Effector memory CD8-positive, alpha-beta T cell (primary cell): ENCODE measurements at places on chromosomes 2 and 18.

DNA sequence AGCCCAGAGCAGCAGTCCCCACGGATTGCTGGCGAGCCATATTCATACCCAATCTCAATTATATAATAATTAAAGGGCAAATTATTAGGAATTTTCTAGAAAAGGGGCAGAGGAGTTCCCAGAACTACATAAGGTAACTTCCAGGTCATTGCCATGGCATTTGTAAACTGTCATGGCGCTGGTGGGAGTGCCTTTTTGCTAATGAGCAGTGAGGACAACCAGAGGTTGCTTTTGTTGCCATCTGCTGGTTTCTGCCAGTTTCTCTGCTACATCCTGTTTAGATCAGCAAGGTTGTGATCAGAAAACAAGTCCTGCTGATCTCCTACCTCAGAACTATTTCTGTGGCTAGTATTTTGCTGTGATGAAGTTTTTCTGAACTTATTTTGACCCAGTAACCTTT, 159.8 kb upstream of the PIEZO2 start:
- no peaks in the 10 kb centered on the region for H3K4me1 ChIP-seq
- no peaks in the 10 kb centered on the region for H3K27me3 ChIP-seq
- no peak overlapping the region for H3K4me3 ChIP-seq
- DNase-seq = no peak

GRCh38 chr2:201180010-201180409, 2.9 kb upstream of the CASP10 start:
- H3K27me3 ChIP-seq = no peaks in the 10 kb centered on the region
- no peak overlapping the region for H3K27ac ChIP-seq
- peaks cover 21% of the 10 kb centered on the region for H3K4me1 ChIP-seq
- no peak overlapping the region for H3K4me3 ChIP-seq
- DNase-seq = no peak
- H3K36me3 ChIP-seq = peaks cover 4% of the 10 kb centered on the region

DNA sequence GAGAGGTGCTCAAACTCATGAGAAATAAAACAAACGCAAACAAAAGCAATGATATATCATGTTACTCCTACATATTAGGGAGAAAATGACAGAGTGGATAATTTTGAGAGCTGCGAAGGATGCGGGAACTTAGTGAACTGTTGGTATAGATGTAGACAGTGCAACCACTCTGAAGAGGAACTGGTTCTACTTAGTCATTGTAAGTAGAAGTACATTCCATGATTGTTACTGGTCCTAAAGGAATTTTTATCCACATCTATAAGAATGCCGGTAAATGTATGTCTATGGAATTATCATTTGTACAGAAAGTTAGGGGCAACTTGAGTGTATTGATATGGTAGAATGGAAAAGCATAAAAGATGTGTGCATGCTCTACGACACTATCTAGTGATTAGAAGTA, 1238.4 kb downstream of the LRP1B start:
- H3K36me3 ChIP-seq = no peaks in the 10 kb centered on the region
- no peak overlapping the region for H3K27ac ChIP-seq
- no peak overlapping the region for H3K4me3 ChIP-seq
- DNase-seq = no peak

GRCh38 chr2:96116879-96117533, 635 bp upstream of the ADRA2B start:
- peaks cover 36% of the 10 kb centered on the region for H3K27me3 ChIP-seq
- peaks cover 53% of the 10 kb centered on the region for H3K36me3 ChIP-seq
- no peak overlapping the region for H3K27ac ChIP-seq
- H3K4me3 ChIP-seq = peak overlapping the region; percentile 75
- peaks cover 21% of the 10 kb centered on the region for H3K4me1 ChIP-seq

GRCh38 chr2:41924709-41925408, 123.0 kb upstream of the PKDCC start:
- no peak overlapping the region for H3K27ac ChIP-seq
- H3K4me1 ChIP-seq = peaks cover under 1% of the 10 kb centered on the region
- H3K4me3 ChIP-seq = no peak overlapping the region
- H3K27me3 ChIP-seq = no peaks in the 10 kb centered on the region
- no peaks in the 10 kb centered on the region for H3K36me3 ChIP-seq
- DNase-seq = no peak

DNA sequence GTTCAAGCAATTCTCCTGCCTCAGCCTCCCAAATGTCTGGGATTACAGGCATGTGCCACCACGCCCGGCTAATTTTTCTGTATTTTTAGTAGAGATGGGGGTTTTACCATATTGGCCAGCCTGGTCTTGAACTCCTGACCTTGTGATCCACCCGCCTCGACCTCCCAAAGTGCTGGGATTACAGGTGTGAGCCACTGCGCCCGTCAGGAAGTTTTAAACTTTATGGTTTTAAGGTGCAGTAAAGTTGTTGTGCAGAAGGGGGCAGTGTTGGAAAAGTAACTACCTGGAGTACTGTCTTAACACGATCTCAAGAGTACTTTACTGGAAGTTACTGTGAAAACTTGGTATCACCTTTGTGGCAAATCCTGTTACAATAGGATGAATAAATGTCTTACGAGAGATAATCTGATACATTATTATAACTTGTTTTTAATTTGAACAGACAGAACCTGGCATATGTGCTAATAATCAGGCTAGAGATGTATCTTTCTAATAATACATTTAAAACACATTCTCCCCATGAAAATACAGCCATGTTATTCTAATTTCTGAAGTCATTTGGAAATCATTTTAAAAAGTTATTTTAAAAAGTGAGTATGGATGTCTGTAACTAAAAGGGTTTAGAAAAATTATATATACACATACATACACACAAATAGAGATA, 10.8 kb downstream of the SPDYA start:
- no peak overlapping the region for H3K27ac ChIP-seq
- no peaks in the 10 kb centered on the region for H3K27me3 ChIP-seq
- DNase-seq = peak; percentile 61

DNA sequence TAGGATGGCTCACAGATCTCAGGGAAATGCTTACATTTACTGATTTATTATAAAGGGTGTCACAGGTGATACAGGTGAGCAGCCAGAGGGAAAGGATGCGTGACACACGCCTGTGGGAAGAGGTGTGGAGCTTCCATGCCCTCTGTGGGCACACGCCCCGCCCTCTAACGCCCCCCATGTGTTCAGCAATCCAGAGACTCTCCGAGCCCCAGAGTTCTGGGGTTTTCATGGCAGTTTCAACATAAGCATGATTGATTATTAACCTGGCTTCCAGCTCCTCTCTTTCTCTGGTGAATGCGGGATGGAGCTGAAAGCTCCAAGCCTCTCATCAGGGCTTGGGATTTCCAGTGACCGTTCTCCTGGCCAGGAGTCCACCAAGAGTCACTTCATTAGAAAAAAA, 34.3 kb upstream of the ODC1 start:
- H3K27me3 ChIP-seq = peaks cover 4% of the 10 kb centered on the region
- peaks cover 10% of the 10 kb centered on the region for H3K4me1 ChIP-seq
- DNase-seq = no peak
- H3K4me3 ChIP-seq = no peak overlapping the region
